ENCODE measurements at places on chromosomes 5 and 9.

GRCh38 chr9:27453860-27454553 is 70.1 kb upstream of the IFNK start:
- no peak for DNase-seq

- no peak for DNase-seq
Observed at GRCh38 chr5:53027913-53028312, 38.8 kb downstream of the ITGA2 start.

- no peak for DNase-seq
Observed at GRCh38 chr5:71830681-71831539, 111.8 kb downstream of the CARTPT start.

- DNase-seq: no peak
Observed at GRCh38 chr5:152701305-152701949, 296.3 kb upstream of the NMUR2 start.

DNA sequence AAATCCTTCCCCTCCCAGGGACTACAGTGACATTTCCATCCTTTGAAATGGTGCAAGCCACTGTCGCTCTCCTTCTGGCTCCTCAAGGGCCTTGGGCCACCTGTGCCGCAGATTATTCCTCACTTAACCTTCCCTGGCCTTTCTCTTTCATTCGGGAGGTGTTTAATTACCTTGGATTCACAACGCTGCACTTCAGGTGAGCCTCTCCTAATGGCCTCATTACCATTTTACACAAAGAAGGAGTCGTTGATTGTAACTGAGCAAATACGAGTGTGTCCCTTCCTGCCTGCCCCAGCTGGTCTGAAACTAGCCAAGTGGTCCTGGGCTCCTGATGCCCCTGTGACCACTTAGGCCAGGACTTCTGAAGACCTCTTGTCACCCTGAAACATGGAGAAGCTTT is 205.0 kb downstream of the CRB2 start:
- no peak for DNase-seq

- DNase-seq: no peak
Observed at GRCh38 chr5:3107156-3107611, 355.7 kb upstream of the IRX2 start.

DNA sequence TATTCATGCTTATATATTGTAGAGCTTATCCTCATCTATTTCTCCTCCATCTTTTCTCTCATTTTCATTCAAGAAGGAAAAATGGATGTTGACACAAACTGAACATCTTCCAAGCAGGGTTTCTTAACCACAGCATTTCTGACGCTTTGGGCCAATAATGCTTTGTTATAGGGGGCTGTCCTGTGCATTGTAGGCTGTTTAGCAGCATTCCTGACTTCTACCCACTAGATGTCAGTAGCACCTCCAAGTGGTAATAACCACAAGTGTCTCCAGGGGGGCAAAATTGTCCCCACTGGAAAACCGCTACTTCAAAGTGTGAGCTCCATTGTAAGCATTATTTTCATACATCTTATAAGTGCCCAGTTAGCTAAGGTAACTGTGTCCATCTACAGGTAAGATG is 2.6 kb upstream of the TXNDC8 start:
- no peak for DNase-seq

GRCh38 chr5:139652788-139653241 is 4.7 kb downstream of the CXXC5 start:
- DNase-seq: no peak

- DNase-seq: no peak
Observed at GRCh38 chr5:173890195-173890991, 2.2 kb downstream of the CPEB4 start.

DNA sequence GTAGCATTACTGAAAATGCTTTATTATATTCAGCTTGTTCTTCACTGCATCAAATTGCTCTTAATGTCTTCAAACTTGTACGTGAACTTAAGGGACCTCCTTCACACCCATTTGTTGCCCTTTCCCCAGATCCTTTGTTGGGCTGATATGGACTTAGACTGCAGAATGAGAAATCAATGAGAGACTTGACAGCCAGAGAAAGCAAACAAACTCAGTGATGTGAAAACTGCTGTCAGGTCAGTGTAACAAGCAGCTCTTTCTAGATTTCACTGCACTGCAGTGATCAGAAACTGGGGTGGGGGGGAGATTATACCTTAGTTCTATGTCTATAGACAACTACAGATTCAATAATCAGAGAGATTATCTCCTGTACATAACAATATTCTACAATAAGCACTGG is 491.0 kb upstream of the DAP start:
- DNase-seq: no peak

DNA sequence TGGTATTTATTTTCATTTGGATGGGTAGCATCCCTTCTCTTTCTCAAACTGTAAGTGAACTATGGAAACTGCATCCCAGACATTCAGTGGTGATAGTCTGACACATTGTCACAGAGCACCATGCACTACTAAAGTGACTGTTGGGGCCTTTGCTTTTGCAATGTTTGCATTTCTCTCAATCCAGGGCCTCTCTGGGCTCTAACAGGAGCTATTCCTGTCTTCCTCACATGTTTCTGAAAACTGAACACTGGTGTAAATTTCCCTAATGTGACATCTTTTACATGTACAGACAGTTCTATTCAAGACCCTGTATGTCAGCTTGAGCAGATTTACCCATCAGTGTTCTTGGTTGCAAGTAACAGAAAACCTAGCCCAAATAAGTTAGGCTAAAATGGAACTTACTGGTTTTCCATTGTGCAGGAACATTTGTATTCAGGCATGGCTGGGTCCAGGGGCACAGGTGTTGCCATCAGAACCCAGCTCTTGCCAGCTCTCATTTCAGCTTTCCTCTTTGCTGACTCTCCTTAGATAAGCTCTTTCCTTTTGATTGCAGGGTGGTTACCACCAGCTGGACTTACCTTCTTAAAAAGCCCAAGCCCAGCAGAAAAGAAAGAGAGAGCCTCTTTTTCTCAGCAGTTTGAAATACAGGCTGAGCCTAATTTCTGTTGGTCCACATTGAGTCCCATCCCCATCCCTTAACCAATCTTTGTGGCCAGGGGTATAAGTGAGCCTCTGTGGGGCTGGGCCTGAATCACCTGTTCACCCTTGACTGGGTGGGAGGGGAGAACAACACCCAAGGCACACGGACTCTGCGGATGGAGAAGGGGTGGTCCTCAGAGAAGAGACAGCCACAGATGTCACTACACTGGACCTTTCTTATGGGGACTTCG is 234.3 kb downstream of the NR3C1 start:
- DNase-seq: no peak

DNA sequence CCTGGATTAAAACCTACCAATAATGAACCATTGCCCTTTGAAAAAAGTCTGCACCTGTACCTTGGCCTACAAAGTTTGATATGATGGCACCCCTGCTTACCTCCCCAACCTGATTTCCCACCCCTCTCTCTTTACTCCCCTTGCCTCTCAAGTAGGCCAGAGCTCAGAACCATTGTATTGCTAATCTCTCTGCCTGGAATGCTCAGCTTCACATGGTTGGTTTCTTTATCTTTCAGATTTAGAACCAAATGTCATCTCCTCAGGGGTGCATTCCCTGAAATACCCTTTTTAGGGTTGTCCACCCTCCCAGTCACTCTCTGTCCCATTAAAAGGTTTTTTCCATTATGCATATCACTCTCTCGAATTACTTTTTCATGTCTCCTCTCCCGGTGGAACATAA is 116.6 kb upstream of the VCAN start:
- DNase-seq: no peak
